ENCODE measurements at places on chromosomes 1 and 21. TPM values are rescaled to one million over a fixed set of nuclear protein-coding genes. Genes with fewer than 3 reads are reported as not detected.

- no peak for DNase-seq
Observed at GRCh38 chr1:21653744-21654100, 15.4 kb downstream of the RAP1GAP start.

DNA sequence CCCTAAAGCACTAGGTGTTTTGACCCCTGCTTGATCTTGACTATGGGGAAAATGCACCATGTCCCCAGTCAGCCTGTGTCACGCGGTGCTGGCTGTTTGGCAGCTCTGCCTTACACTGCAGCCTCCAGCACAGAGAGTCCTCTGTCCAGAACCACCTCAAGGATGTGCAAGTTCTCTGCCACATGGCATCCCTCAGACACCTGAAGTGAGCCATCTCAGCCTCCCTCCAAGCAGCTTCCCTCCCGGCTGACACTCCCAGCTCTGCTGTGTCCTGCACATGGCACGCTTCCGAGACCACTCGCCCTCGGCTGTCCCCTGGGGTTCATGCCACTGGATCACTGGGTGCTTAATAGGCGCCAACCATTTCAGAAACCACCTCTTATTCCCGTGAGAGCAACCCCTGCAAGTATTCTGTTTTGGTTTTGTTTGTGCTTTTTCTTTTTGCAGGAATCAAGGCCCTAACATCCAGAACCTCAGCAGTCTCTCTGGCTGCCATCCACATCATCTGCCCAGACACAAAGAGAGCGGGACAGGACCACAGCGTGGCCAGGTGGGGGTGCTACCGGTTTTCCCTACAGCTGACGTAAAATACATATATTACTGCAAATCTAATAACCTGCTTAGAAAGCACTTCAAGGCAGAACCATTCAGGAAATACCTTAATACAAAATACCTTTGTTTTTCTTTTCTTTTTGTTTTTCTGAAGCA, 45.7 kb downstream of the CAPZB start:
- DNase-seq, result no peak

DNA sequence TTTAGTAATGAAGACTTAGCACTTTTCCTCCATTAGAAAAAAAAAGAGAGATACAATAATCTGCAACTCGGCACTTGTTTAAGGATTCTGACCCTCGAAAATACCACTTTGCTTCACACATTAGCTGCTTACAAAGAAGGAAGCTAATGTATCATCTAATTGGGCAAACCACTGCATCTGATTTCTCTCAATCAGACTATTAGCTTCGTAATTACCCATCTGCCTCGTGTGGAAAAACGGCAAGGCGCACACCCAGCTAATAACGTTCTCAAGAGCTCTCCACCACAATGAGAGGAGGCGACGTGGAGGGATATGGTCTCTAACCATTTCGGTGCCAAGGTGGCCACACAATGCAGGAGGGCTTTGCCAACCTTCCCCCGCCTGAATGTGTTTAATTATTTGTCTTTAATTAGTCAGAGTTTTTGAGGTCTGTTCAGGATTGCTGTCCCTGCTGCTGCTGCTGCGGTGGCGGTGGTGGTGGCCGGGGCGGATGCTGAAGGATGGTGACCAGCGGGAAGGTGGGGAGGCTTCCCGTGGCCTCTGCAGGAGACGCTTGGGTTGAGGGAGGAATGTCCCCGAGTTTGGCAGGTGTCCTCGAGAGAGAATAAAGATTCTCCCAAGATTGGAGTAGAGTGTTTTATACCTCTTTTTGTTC, 374.5 kb downstream of the RPS6KC1 start:
- DNase-seq, result no peak

DNA sequence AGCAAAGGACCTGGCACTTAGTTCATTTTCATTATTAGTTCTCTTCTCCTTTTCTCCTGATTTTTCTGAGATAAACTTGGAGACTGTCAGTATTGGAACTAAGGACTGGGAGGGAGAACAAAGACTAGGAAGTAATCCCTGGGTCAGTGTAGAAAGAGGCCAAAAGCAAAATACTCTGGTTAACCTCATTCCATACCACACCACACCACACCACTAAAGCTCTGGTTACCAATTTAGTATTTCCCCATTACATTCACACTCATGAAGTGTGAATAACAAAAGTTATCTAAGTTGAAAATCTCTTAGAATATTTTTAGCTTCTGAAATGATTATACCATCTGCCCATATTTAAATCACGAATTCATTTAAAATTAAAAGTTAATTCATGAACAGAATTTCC, 68.9 kb upstream of the DMRTA2 start:
- no peak for DNase-seq

GRCh38 chr21:36127977-36128376, 6.9 kb upstream of the CBR3 start:
- no peak for DNase-seq

- no peak for DNase-seq
Observed at GRCh38 chr1:246782120-246782900, 58.1 kb downstream of the SCCPDH start.

- DNase-seq, result no peak
Observed at GRCh38 chr1:70945251-70945650, 102.4 kb downstream of the PTGER3 start.

DNA sequence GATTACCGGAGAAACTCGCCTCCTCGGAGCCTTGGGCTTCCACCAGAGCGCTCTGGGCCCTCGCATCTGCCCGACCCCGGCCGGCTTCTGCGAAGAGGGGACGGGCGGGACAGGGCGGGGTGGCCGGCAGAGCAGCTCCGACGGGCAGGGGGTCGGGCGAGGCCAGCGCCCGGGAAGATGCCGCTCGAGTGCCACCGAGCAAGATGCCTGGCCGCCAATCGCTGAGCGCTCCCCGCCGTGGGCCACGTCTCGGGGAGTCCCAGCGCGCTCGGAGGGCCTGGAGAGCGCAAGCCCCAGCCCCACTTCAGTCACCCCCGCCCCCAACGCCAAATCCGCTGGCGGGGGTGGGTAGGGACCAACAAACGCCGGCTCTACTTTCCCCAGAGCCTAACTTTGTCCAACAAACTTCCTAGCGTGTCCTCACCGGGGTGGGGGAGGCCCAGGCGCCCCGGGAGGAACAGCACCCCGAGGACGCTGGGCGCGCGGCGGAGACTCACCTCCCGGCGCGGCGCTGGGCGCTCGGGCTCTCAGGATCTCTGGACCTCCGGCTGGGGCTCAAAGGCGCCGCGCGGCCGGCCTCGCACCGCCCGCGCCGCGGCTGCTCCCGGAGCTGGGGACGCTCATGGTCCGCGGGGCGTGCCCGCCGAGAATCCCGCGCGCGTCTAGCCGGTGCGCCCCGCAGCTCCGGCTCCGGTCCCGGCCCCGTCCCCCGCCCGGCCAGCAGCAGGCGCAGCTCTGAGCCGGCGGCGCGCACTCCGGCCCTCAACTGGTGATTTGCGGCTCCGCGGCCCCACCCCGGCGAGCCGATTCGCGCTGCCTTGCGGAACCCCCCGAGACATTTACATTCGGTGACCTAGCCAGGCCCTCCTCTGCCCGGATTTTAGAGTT, at the start of gene BCAR3:
TSS of gene BCAR3 (minus strand) at position 737 of the 888 bp plus-strand sequence. CDS start 6,907 bp downstream, outside the sequence.
- peak; percentile 32 for DNase-seq

- no peak for DNase-seq
Observed at GRCh38 chr21:44552681-44553080, 1.4 kb upstream of the KRTAP10-2 start.

GRCh38 chr1:242651817-242652216, 127.3 kb upstream of the PLD5 start:
- no peak for DNase-seq

DNA sequence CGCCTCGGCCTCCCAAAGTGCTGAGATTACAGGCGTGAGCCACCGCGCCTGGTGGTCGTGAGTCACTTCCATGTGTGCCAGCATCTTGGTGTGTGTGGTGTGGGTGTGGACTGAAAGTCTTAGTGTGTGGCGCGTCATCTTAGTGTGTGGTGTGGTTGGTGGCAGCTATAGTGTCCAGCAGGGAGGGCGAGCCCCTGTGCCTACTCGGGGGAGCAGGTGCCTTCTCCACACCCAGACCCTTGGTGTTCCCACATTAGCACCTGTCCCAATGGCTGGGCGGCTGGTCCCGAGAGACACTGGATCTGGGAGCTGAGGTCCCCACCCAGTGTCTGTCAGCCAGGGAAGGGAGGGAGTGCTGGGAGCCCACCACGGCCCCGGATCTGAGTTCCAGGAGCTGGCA, 2.8 kb downstream of the SCNN1D start:
- no peak for DNase-seq

DNA sequence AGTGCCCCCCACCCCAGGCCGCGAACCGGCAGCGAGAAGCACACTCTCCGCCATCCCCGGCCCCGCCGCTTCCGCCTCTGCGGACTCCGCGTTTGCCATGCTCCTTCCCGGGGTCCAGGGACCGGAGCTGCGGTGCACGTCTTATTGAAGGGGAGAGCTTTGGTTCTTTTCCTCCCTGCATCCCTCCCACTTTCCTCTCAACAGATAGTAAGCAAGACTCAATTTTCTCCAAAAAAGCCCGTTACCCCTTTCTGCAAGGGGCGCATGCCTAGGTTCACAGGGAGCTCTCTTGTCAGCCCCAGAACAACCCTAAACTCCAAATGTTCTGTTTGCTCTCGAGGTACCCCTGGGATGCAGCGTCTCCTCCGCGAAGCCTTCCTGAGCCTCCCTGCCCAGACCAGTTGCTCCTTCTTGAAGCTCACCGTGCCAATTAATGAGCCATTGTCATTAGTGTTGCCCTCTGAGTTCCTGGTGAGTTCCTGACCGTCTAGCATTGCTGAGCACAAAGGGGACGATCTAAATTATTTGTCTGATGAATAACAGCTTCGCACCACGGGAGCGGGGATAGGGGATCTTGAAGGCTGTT, 8.1 kb downstream of the FOXD3 start:
- no peak for DNase-seq

- DNase-seq, result no peak
Observed at GRCh38 chr1:95304803-95305202, 70.8 kb downstream of the RWDD3 start.

DNA sequence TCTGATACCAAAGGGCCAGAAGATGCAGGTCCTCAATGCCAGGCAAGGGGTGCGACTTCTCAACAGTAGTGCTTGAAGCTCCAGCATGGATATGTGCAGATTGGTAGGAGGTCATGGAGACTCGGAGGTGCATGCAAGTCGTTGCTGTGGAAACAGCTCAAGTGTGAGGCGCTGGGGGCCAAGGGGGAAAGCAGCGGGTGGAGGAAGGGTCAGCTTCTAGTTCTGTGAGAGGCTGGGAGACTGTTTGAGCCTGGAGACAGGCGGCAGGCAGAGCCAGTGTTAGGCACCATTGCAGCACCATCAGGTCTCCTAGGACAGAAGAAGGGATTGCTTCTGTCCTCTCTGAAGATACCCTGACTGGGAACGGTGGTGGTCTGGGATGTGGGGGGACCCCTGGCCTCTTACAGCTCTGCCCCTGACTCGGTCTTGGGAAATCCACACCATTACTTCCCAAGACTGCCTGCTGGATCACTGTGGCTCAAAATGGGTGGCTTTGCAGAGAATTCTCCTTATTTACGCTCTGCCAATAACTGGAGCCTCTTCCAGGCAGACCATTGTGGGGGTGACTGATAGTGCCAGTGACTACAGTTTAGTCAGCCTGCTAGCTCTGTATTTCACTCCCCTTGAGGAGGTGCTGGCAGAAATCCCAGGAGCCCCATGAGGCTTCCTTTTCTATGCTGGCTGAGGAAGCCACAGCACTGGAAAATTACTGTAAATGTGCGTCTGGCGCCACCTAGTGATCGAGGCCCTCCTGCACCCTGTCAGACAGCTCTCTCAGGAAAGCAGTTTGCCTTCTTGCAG, 46.3 kb upstream of the VANGL1 start:
- peak; percentile 85 for DNase-seq

DNA sequence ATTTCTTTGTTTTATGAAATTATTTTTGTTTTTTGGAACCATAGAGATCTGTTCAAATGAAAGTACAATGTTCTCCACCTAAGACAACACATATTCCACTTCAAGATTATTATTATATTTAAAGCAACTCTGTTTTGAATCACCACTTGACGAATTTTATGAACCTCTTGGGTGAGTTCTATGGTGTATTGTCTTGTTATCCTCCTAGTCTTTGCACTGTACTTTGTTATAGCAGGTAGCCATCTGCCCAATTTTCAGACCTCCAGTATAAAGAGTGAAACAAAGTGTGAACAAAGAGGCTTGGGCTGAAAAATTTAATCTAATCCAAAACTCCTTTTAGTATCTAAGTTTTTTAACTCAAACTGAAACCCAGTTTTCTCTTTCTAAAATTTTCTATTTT, 71.0 kb downstream of the LRRC7 start:
- DNase-seq, result no peak

GRCh38 chr1:62325081-62325480, 5.8 kb upstream of the KANK4 start:
- no peak for DNase-seq

- no peak for DNase-seq
Observed at GRCh38 chr1:31981972-31982371, 31.7 kb upstream of the KHDRBS1 start.

DNA sequence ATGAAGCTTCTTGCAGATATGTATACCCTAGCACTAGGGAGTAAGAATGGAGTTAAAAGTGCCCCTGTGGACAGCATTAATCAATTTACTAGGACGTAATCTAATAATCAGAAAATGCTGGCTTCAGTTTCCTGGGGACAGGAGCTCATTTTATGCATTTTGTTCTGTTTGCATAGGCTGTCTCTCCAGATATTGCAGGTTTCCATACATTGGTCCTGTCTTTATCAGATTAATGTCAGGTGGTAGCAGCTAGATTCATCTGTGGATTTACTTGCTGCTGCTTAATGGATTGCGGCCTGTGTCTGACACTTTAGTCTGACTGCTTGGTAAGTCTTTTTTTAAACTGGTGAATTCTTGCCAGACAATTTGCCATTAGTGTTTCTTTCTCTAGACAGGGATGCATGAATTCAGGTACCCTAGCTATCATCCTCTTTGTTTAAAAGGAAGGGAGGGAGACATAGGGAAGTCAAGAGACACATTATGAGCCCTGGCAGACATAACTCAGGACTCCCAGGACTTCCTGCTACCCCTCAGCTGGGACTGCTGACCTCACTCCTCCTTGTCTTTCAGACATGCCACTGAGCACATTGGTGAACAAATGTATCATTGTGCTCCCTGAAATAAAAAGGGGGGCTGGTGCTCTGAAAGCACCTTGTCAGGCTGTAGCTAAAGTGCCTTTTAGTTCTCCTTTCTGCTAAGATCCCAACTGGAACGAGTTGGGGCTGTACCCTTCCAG, 47.7 kb downstream of the NOS1AP start:
- no peak for DNase-seq

GRCh38 chr1:164733070-164733469, 174.1 kb downstream of the PBX1 start:
- DNase-seq, result no peak

GRCh38 chr1:161085165-161085564, 4.2 kb downstream of the NECTIN4 start:
- DNase-seq, result no peak

GRCh38 chr1:40385437-40386358, 12.2 kb downstream of the SMAP2 start:
- no peak for DNase-seq

GRCh38 chr1:82899017-82899416, 1098.3 kb downstream of the ADGRL2 start:
- no peak for DNase-seq

GRCh38 chr1:41294216-41294615, 52.1 kb upstream of the SCMH1 start:
- peak; percentile 62 for DNase-seq

- DNase-seq, result no peak
Observed at GRCh38 chr1:208728815-208729214, 484.6 kb upstream of the PLXNA2 start.

Gene C1orf94
- 0.45 TPM for total RNA-seq

Gene DIO1
- total RNA-seq, result not detected

Gene SGIP1
- total RNA-seq, result 100 TPM

Gene GATAD2B
- total RNA-seq, result 19.4 TPM

Gene GJA4
- total RNA-seq, result 3.8 TPM

Gene NASP
- total RNA-seq, result 122 TPM

Gene VAMP3
- 33.6 TPM for total RNA-seq

Gene C1orf210
- not detected for total RNA-seq

Gene NPPB
- total RNA-seq, result not detected

Gene ADGRB2
- total RNA-seq, result 34.0 TPM

Gene SPRR2A
- not detected for total RNA-seq

Gene TTC39A
- 7.0 TPM for total RNA-seq
